ENCODE measurements at places on chromosomes 1 and 21.

DNA sequence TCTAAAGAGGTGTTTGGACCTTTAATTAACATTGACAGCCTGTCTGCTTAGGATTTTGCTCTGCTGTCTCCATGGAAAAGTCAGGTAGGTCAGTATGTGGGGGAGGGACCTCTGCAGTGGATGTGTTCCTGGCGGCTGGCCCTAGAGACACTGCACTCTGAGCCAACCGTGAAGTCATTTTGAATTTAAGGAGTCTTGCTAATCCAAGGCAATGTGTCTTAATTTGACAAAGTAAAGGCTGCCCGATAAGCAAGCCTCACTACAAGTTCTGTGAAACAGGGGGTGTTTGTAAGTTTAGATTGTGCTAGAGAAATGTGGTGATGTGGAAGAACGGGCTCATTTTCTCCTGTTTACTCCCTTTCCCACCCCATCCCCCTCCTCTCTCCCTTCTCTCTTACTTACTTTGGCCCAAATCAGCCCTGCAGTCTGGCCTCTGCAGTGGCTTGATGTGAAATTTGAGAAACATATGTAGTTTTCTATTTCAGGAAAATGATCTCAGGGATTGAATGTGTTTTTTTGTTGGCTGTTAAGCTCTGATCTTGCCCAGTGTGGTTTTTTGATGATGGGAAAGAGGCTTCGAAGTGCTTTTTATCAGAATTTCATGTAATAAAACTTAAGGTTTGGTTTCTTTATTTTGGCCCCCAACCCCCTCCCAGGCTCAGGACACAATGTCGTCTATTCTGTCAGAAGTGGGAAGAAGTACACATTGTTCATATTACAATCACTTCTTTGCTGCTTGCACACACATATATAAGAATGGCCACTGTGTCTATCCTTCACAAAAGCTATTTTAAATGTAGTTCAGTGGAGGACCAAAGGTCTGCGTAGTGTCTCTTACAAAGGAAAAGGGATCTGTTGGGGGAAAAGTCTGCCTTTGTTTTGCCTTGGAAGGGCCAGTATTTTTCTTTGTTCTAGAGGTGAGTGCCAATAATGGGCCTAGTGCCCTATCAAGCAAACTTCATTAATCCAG is 96.6 kb downstream of the FGGY start:
- DNase-seq: no peak

DNA sequence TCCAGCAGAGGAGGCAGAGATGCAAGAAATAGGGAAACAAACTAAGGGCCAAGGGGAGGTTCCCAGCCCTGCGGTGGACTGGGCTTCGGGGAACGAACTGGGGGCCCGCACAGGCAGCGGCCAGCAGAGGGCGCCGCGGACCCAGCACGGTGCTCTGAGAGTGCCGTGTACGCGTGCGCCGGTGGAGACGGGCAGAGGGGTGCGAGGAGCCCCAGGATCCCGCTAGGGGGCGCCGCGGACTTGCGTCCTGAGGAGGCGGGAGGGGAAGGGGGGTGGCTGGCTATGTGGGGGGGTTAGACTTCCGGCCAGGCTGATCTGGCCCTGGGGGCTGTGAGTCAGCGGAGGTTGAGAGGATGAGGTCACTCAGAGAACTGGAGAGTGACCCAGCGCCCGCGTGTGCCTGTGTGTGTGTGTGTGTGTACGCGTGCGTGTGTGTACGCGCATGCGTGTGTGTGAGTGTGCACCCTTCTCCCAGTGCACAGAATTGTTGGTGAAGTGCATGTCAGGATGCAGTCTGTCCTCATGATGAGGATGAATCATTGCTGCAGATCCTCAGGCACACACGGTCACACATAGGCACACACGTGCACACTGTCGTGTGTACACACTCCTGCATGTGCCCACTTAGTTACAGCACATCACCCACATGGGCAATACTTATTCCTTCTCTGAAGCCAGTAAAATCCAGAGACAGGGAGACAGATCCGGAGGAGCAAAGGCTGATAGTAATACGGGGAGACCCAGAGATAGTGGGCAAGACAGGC is 17.0 kb downstream of the NES start:
- peak; percentile 96 for DNase-seq

GRCh38 chr1:25765923-25766589 is 33.9 kb upstream of the SELENON start:
- DNase-seq: no peak

GRCh38 chr1:94540440-94541245 is 916 bp downstream of the F3 start:
- no peak for DNase-seq

DNA sequence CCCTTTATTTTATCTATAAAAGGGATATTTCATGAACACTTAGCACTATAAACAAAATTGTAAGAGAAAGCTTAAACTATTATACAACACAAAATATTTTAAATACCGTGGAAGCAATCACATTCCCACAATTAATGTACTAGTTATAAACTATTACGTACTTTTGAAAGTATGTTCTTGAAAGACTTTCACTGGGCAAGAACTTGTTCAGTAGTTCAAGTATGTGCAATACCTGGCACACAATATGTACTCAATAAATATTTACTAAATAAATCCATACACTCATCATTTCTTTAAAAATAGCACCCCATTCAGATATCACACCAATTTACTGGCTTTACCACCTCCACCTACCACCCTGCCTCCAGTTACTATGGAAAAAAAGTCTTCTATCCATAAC is 12.6 kb upstream of the FMO2 start:
- DNase-seq: no peak

DNA sequence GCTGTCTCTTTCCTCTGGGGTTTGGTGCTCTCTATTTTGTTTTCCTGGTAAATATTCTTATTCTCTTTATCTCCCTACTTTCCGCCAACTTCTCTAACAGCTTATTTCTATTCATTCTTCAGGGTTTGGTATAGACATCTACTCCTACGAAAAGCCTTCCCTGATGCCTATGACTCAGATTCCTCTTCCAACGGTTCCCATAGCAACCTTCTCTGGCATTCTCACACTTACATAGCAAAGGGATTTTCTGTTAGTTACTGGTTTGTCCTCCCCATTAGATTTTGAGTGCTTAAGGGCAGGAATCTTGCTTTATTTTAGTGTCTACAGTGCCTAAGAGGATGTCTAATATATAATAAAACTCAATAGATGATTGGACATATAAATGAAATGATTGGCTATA is 407.6 kb upstream of the DEPDC1 start:
- no peak for DNase-seq

DNA sequence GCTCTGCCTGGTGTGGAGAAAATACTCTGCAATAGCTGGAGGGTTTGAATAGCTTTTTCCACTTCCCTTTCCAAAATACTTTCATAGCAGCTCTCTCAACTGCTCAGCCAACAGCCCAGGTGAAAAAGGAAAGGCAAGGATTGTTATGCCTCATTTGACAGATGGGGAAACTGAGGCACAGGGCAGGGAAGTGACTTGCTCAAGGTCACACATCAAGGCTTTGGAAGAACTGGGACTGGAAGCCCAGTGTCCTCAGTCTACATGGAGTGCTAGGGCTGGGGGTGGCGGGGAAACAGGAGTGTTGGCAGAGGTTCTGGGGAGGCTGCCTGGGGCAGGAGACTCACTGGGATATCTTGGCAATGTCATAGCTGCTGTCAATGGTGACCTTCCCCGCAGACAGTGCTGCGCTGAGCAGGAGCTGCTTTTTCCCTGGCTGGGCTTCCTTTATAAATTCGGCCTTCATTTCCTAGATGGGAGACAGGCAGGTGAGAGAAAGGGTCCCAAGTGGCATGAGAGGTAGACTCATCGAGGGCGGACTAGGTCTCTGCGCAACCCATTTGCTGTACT is 4.0 kb downstream of the CHI3L1 start:
- no peak for DNase-seq

- no peak for DNase-seq
These were observed 127.9 kb downstream of the CSMD2 start for GRCh38 chr1:34037109-34037508.

DNA sequence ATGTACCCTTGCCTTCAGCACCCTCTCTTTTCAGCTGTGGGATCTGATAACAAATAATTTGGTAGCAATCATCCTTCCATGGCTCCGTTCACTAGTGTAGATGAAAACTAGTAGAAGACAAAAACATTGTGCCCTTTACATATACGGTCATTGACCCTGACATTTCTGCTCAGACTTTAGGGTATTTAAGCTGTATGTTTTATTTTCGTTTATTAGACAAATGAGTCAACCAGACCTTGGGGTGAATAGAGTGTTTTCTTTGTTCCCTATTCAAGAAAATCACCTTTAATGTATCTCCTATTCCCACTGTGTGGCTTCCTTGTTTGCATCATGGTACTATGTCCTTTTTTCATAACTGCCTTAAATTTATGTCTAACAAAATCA is 187.3 kb downstream of the VAV3 start:
- DNase-seq: no peak

DNA sequence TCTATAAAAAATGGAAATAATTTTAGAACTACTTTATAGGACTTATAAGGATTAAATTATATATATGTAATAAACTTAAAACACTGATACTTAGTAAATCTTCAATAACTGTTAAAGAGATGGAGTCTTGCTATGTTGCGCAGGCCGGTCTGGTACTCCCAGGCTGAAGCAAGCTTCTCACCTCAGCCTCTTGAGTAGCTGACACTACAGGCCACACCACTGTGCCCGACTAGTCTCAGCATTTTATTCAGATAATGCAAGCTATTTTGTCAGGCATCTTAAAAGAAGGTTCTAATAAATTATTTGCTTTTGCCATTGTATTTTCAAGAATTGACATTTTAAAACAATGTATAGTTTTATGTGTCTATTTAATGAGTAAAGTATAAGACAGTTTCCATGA is 20.8 kb downstream of the CNST start:
- no peak for DNase-seq

DNA sequence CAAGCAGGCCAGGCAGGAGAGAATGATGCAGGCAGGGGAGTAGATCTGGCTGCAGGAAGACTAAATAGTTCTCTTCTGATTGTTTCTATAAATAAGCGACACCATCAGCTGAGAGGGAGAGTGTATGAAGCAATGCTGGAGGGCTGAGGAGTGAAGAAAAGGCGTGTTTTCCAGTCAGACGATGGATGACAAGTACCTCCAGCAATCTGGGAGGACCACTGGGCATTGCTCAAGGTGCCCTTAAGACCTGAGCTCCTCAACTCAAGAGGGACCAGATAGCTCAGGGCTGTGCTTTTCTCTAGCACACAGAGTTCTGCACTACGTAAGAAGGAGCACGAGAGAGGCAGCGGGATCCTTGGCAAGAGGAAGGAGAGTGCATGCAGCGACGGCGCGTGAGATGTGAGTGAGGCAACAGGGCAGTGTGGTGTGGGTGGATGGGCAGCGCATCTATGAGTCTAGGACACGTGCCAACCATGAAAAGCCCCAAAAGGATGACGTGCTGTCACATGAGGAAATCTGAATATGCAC is 36.0 kb downstream of the PABPC4 start:
- DNase-seq: no peak

- no peak for DNase-seq
These were observed 1.0 kb downstream of the CCDC185 start for GRCh38 chr1:223394242-223394641.

DNA sequence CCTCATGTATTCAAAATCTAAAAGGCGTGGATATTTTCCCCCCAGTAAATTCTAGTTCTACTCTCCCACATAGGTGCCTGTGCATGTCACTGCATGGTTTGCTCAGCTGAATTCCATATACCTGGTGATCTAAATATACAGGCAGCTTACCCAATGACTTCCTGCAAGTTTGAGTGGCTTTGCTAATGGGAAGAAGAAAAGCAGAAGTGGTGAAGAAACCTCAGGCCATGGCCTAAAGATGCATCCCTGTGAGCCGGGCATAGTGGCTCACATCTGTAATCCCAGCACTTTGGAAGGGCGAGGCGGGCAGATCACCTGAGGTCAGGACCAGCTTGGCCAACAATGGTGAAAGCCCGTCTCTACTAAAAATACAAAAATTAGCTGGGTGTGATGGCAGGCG is 11.5 kb downstream of the SLC44A3 start:
- no peak for DNase-seq

DNA sequence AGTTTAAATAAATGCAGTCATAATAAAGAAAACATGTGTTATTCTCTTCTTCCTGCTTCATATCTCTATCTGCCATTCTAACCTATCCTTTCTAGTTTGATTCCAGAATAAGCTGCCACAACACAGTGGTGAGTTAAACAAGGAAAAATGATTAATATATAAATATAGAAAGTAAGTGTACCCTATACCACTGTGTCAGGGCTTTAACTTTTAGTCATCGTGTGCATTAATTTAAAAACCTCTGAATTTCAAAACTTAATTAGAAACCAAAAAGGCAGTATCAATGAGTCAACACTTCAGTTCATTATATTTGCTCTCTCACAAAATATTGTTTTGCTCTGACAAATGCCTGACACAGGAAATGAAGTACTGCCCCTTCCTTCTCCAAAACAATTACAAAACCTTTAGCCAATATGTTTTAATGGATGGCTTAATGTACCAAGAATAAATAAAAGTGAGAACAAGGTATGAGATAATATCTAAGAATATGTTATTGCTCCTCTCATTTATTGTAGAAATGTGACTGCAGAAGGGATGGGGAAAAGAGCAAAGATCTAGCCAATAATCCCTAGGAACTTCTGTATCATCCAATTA is 634.8 kb downstream of the KCNT2 start:
- DNase-seq: no peak

- DNase-seq: no peak
These were observed 27.0 kb downstream of the TGFB2 start for GRCh38 chr1:218371927-218372672.

GRCh38 chr1:200107004-200107470 is 79.5 kb downstream of the NR5A2 start:
- DNase-seq: no peak

- DNase-seq: no peak
These were observed 59.7 kb upstream of the TIAM1 start for GRCh38 chr21:31403596-31404333.

- no peak for DNase-seq
These were observed 53.4 kb downstream of the DUSP10 start for GRCh38 chr1:221688488-221688843.

GRCh38 chr1:6587261-6588005 is 7.6 kb downstream of the ZBTB48 start:
- no peak for DNase-seq

DNA sequence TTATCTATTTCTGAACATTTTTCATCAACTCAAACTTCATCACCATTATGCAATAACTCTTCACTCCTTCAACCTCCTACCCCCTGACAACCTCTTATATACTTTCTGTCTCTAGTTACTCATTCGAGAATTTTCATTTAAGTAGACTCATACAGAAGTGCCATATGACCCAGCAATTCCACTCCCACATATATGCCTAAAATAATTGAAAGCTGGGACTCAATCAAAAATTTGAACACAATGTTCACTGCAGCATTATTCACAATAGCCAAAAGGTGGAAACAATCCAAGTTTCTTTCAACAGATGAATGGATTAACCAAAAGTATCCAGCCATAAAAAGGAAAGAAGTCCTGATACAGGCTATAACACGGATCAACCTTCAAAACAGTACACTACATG is 24.1 kb downstream of the COL11A1 start:
- no peak for DNase-seq

- DNase-seq: no peak
These were observed 37.3 kb upstream of the TMEM125 start for GRCh38 chr1:43232482-43232881.
